ENCODE measurements at places on chromosomes 16 and 17.

GRCh38 chr16:11064851-11065250, 120.5 kb downstream of the CLEC16A start:
- DNase-seq, result no peak

GRCh38 chr17:57785022-57785421, 39.9 kb upstream of the CCDC182 start:
- DNase-seq, result no peak

DNA sequence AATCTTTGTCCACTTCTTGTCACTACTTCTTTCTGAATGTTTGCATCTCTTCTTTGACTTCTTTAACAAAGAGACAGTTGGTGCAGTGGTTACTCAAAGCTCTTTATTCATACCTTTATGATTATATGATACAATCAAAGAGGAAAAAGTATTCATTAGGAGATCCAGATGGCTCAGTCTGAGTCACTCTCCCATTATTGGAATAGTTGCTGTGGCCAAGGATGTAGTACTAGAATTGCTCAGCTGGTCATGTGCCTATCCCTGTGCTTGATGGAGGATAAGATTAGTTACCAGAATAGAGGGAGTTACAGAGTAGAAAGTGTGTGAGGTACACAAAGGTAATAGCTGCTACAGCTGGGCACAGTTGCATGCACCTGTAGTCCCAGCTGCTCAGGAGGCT, 18.3 kb downstream of the BCAS3 start:
- DNase-seq, result no peak

GRCh38 chr16:66164581-66165247, 201.8 kb upstream of the CDH5 start:
- no peak for DNase-seq

DNA sequence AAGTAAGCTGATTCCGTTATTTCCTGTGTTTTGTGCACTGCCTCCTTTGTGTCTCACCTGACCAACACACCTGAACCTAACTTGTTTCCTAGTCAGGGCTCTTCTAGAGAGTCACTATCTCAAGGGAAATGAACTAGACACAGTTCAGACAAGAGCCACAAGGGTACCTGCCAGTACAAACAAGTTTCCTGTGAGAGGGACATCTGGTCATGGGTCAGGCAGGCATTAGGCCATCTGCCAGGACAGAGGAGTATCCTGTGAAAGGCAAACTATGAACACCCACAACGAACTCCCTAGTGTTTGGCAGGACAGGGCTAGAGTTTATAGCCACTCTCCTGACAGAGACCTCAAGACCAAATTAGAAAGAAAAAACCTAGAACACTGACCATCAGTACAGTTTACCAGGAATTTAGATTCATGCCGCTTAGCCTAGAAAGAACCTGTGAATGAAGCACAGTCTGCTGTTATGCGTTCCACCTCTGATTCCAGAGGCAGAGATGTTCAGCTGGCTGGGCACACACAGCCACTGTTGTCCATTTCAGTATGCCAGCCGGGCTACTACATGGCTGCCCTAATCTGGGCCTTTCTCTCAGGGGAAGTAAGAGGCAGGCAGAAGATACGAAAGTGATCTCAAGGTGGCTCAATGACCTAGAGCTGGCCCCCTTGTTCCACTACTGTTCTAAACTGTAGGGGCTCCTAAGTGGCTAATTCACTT, 20.7 kb upstream of the GLG1 start:
- DNase-seq, result no peak

DNA sequence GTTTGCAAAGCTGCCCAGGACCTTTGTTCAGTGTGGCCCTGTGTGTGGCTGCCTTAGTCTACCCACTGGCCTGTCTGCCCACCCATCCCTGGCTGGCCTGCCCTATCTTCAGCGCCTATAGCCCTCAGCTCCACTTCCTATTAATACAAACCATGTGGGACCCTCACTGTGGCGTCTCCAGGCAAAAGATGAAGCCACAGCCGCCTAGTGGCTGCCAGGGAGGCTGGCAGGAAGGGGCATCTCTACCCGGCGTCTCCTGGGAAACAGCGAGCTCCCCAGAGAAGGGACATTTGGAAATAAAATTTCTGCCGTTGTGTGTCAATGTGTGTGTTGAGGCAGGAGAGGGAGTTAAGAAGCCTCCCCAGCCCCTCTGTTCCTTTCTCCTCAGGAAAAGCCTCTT, 31.5 kb downstream of the NEUROD2 start:
- no peak for DNase-seq

GRCh38 chr17:59695945-59696681, 11.1 kb downstream of the PTRH2 start:
- DNase-seq, result no peak

GRCh38 chr17:40582328-40582901, 17.1 kb upstream of the CCR7 start:
- no peak for DNase-seq

GRCh38 chr16:54164789-54165173, 121.8 kb downstream of the IRX3 start:
- no peak for DNase-seq

DNA sequence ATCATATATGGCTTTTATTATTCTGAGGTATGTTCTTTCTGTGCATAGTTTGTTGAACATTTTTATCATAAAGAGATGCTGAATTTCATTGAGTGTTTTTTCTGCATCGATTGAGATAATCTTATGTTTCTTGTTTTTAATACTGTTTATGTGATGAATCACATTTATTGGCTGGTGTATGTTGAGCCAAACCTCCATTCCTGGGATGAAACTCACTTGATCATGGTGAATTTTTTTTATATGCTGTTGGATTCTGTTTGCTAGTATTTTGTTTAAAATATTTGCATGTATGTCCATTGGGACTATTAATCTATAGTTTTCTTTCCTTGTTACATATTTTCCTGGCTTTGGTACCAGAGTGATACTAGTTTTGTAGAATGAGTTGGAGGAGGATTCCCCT, 500.2 kb downstream of the CDH11 start:
- DNase-seq, result peak; percentile 29

GRCh38 chr17:63639125-63639524, 16.9 kb downstream of the MAP3K3 start:
- no peak for DNase-seq

DNA sequence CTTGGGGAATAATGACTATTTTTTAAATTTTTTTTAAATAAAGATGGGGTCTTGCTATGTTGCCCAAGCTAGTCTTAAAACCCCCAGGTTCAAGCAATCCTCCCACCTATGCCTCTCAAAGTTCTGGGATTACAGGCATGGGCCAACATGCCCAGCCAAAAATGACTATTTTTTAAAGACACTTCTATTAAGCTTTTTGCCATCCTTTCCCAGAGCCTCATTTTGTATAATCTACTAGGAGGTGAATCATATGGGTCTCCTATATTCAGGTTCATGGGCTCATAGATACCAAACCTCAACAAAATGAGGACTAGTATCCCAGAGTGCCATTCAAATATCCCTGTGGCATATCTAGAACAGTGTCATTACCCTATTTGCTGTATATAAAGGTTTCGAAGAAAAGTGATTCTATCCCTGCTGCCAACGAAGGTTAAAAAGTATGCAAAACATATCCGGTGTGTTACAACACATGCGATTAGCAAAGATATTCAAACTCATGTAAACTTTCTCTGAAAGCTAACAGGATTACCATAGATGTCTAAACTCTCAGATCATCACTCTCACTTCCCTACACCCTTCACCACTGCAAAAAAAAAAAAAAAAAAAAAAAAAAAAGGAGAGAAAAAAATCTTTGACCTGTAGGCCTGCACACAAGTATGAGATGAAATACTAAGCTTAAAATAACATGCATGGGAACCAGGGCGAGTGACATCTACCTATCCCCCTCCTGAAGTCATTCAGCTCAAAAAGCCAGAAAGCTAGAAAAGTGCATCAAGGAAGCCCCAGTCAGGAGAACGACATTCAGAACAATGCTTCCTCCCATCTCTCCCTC, 23.5 kb downstream of the XPO6 start:
- no peak for DNase-seq

GRCh38 chr17:76709077-76709950, 1.5 kb downstream of the MXRA7 start:
- DNase-seq, result peak; percentile 97

DNA sequence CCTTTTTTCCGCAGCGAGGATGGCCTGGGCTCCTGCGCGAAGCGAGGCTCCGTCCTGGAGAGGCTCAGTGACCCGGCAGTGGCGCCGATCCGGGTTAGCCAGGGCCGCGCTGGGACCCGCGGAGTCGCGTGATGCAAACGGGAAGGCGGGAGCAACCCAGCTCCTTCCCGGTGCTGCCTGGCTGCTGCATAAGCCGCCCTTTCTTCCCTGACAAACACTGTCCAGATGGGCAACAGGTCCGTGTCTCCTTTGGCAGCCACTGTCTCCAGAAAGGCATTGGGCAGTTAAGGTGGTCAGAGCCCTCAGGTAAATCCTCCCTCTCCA, 21.8 kb upstream of the ZNHIT3 start:
- no peak for DNase-seq

DNA sequence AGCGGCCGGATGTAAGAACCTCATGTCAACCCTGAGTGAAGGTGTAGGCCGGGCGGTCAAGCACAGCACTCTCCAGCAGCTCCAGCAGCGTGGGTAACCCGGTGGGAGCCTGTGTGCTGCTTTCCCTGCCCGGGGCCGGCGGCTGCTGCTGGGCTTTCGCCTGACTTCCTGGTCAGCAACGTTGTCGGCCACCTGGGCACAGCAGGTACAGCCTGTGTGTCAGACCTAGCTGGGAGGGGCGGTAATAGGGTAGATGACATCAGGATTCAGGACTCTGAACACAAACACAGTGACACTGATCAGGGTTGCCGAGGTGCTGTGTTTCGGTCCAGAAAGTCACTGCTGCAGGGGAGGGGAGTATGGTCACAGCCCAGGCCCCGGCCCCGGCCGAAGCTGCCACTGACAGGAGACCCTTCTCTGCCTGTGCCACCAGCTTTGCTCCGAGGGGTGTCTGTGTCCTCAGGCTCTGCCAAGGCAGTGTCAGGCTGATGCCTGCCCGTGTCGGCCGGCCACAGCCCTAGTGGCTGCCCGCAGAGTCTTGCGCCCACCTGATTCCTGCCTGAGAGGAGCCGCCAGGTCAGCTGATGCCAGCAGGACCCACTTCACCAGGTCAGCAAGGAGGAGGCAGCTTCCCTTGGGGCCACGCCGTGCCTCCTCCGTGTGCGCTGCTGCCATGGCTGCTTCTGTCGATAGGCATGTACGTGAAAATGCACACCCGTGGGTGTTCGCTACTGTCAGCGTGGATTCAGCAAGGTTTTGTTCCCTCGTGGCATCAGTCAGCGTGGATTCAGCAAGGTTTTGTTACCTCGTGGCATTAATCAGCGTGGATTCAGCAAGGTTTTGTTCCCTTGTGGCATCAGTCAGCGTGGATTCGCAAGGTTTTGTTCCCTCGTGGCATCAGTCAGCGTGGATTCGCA, 9.2 kb downstream of the RAB40C start:
- no peak for DNase-seq

DNA sequence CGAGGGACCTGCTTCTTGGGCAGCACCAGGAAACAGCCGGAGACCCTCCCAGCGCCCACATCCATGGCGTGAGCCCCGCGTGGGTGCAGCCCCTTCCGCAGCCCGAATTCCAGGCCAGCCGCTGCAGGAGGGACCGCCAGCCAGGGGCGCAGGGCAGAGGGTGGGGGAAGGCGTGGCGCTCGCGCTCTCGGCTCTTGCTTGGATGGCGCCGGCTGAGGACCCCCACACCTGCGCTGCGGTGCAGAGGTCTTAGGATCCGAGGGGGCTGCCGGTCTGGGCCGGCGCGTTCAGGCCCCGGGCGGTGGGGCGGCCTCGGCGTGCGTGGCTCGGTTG, 28.8 kb downstream of the ACTG1 start:
- DNase-seq, result no peak

DNA sequence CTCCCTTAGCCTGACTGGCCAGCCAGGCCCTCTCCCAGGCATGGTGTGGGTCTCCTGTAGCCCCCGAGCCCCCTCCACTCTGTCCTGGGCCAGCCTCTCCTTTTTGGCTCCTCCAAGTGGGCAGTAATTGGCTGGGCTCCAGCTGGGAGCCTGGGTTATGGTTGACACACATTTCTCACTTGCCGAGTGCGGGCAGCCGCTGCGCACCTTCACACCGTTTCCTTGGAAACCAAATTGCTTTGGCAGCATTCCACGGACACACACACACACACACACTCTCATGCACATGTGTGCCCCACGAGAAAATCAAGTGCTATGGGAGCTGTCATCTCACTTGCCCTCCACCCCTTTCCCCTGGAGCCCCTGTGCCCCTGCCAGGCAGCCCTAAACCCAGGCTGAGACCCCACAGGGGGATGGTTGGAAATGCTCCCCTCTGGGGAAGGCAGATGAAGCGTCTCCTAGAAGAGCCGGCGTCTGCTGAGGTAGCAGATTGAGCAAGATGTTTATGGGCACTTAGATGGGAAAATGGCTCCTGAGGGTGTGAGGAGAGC, 402.7 kb upstream of the TNRC6C start:
- DNase-seq, result no peak

Data from fibroblast of skin of left biceps (primary cell).